CD8-positive, alpha-beta T cell (primary cell): ENCODE measurements at places on chromosomes 6 and 20.

DNA sequence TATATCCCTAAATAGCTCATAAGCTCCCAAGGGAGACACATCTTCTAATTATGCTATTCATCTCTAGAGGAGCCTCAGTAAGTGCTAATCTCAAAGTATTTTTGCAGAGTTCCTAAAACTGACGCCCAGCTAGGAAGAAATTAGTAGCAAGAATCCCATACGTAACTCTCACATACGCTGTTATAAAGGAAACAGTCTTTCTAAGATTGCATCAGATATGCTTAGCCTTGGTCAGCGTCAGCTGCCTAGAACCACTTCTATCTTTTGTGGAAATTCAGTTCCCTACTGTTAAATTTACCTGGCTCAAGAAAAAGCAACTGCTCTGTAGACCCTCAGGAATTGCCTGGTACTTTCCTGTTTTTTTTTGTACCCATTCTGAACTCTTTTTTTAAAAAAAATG is 13.6 kb downstream of the RIPOR2 start:
- no peak for DNase-seq

GRCh38 chr6:134303891-134304290 is 14.0 kb downstream of the SGK1 start:
- DNase-seq: no peak

- no peak for DNase-seq
Measured at GRCh38 chr6:34575326-34575725, 19.2 kb upstream of the SPDEF start.

GRCh38 chr20:45969712-45970634 is 2.0 kb downstream of the ZNF335 start:
- no peak for DNase-seq

DNA sequence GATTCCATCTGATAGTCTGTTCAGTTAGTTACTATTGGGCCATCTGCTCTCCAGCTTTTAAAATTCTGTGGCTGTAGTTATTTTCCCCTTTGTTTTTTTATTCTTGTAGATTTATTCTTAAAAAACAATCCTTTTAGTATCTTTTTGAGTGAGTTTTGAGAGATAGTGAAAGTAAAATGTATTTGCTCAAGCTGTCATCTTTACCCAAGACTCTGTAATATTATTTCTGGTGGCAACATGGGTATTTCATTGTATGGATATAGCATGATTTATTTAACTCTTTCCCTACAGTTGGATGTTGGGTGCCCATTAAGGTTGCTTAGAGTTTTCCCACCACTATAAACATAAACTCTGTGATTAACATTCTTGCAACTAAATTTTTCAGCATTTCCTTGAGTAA is 24.6 kb downstream of the STK4 start:
- DNase-seq: no peak

GRCh38 chr20:10832141-10832540 is 158.3 kb upstream of the JAG1 start:
- no peak for DNase-seq

DNA sequence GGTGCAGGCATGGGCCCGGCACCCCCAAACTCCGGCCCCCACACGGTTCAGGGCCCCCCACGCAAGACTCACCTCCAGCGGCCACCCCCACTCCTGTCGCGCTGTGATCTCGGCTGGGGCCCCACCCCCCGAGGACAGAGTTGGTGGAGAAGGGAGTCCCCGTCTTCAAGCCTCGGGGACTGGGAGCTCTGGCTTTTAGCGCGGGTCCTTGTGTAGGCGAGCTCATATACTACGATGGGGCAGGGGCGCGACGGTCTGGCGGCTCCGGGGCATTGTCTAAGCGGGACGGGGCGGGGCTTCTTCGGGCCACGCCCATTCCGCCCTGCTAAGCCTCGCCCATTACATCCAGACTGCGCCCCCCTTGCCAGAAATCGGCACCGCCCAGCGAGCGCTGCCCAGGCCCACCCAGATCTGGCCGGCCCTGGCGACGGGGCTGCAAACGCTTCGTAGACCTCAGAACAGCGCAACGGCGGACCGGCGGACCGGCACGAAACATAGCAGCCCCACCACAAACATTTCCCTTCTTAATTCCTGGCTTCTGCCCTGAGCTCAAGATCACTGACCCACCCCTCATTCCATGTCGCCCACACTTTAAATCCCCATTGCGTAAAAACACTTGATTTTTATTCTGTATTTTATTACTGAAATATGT is 1.0 kb upstream of the DDAH2 start:
- DNase-seq: peak; percentile 67

GRCh38 chr20:47438464-47439381 is 63.0 kb upstream of the NCOA3 start:
- DNase-seq: no peak
